ENCODE measurements at places on chromosomes 1 and 21.
A peak's percentile ranks its signal among the peaks of the same experiment; 100 is the strongest.

DNA sequence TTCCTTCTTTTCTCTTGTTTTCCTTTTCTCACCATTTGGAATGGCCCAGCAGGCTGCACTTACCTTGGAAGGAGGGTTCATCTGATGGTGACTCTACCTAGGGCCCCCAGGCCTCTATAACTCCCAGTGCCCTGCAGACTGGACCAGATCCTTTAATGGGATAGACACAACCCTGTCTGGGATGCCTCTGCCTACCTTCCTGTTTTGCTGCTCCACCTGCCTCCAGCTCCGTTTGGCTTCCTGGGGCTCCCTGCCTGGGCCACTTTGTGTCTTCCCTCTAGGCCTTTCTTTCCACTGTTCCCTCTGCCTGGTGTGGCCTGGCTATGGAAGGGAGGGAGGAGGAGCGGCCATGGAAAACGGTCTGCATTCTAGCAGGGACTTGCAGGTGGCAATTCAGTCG is 7.5 kb downstream of the PCSK9 start:
- no peak for DNase-seq

DNA sequence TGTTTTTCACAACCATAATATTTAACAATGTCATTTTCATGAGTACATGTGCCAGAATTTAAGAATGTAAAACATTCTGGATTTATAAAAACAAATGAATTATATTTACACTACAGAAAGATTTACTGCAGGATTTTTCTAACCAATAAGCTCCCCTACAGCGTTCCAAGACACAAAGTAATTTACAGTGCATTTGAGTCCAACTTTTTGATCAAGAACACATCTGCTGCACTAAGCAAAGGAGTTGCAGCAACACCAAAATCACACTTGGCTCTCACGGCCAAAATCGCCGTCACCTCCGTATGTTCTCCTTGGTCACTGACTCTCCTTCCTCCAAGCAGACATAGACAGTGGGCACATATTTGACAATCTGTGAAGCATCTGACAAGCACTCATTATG is 7.7 kb downstream of the VPS26C start:
- no peak for DNase-seq

- DNase-seq, result peak; percentile 68
These were observed 33.7 kb upstream of the FBXO28 start for GRCh38 chr1:224080115-224080774.

DNA sequence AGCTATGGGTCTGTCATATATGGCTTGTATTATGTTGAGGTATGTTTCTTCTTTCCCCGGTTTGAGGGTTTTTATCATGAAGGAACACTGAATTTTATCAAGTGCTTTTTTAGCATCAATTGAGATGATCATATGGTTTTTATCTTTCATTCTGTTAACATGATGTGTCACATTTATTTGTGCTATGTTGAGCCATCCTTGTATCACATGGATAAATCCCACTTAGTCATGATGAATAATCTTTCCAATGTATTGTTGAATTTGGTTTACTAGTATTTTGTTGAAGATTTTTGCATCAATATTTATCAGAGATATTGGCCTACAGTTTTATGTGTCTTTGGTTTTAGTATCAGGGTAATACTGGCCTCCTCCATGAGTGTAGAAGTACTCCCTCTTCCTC is 61.7 kb downstream of the GPR137B start:
- DNase-seq, result peak; percentile 10

DNA sequence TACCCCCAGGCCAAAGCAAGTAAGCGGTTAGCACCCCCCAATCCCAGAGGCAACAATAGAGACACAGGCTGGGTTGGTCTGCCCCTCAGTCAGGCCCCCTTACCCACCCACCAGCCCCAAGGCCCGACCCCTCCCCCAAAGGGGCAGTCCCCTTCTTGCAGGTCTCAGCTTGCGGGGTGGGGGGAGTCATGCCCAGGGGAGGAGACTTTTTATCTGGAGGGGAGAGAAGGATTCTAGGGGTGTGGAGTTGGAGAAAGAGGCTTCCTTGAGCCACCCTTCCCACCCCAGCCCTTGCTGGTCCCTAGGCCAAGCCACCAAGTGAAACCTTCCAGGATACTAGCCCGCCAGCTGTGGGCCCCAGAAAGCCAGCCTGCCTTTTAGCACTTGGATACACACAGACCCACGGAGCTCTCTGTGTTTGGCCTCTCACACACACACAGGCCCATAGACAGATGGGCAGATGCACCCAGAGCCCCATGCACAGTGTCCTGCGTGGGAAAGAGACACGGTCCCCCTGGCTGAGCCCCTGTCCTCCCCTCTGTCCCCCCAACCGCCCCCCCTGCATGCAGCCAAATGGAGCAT is 7.1 kb downstream of the TMEM54 start:
- no peak for DNase-seq

- no peak for DNase-seq
These were observed 5.6 kb downstream of the PDZK1IP1 start for GRCh38 chr1:47184090-47184821.

DNA sequence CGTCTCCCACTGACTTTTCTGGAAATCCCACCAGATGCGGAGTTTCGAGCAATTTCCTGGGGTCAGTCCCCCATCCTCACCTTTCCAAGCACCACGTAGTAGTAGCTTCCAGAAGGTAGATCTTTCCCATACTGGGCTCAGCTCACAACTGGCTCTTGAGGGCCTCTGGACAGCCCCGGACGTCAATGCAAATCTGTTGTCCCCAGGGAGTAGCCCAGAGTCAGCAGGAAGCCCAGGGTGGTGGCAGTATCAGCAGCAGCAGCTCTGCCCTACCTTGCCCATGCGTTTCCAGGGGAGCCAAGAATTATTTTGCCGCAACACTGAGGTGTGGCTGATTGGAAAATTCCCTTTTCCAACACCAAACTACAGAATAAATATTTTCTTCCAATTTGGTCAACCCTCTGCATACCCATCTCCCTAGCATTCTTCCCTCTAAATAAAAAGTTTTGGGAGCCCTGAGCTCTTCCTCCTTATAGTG is 70.3 kb downstream of the CD46 start:
- DNase-seq, result no peak

- DNase-seq, result no peak
These were observed 103.6 kb upstream of the RAB4A start for GRCh38 chr1:229167318-229167717.

GRCh38 chr1:61013189-61013945 is 69.0 kb upstream of the NFIA start:
- no peak for DNase-seq

DNA sequence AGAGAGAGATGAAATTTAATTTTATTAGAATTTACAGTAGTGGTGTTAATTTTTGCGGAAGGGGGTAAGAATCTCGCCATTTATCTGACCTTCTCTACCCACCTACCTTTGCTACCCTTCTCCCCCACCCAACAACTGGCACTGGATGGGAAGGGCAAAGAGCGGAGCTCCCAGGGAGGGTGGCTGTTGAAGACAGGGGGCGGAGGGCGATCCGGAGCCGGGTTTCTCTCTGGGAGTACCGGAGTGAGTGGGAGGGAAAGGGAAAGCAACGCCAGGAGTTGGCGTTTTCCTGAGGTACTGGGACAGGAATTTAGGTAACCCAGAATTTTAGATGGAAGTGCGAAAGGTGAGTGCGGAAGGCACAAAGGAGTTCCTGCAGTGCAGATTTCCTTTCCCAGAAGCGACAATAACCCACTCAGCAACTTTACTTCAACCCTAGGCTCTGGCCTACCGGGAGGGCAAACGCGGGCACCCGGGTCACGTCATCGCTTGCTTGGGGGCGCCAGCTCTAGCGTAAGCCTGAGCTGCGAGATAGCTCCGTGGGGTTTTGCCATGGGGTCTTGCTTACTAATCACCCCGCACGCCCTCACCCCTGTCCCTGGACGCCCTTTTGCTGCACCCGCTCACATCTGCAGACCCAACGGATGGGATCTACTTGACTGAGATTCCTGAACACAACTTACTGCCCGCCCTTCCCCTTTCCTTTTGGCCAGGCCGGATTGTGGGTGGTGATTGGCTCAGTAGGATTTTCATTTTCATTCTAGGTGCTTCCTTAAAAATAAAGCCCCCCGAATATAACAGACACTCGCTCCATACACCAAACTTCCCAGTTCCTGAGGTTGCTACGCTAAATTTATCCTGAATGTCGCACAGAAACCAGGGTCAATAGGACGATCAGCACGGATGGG is 413.0 kb upstream of the ESRRG start:
- no peak for DNase-seq

- no peak for DNase-seq
These were observed 310.0 kb downstream of the LMO4 start for GRCh38 chr1:87638636-87639035.

GRCh38 chr1:22808186-22808675 is 97.6 kb downstream of the EPHB2 start:
- peak; percentile 59 for DNase-seq

GRCh38 chr1:187264995-187265602 is 436.4 kb downstream of the PLA2G4A start:
- DNase-seq, result peak; percentile 46

- DNase-seq, result no peak
These were observed 5.5 kb downstream of the LRRC42 start for GRCh38 chr1:53951697-53952096.

DNA sequence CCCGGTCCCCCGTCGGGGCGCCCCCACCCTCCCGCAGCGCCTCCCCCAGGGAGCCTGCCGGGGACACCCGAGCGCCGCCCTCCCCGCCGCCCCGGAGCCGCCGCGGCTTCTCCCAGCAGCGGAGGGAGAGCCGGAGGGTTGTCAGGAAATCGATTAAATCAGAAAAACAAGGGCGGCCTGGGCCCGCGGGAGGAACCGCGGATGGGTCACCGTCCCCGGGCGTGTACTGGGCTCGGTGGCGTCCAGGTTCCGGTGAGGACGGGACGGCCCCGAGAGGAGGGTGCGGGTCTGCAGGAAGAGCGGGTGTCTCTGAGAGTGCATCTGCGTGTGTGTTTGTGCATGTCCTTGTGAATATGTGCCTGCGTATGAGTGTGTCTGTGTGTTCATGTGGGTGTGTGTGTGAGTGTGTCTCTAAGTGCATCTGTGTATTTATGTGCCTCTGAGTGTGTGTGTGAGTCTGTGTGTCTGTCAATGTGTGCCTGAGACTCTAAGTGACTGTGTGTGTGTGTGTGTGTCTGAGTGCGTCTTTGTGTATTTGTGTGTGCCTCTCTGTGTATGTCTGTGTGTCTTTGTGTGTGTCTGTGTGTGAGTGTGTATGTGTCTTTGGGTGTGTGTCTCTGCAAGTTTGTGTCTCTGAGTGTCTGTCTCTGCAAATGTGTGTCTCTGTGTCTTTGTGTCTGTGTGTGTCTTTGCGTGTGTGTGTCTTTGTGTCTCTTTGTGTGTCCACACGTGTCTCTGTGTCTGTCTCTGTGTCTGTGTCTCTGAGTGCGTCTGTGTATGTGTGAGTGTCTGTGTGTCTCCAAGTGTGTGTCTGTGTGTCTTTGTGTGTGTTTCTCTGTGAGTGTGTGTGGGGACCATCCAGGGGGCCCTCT is 1.1 kb downstream of the SPSB1 start:
- DNase-seq, result peak; percentile 44

DNA sequence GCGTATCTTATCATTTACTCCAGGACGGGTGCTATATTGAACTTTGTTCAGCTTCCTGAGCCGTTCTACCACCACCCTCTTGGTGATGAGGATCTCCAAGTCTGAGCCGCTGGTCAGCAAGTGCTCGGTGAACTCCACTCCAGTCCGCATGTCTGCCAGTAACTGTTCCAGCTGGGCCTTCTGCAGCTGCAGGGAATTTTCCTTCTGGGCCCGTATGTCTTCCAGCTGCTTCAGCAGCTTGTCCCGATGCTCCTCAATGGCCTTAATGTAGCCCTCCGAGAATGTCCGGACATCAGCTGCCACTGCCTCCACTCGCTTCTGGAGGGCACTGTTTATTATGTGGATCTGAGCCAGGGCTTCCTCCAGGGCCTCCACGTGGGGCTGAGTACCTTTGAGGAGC is 3.4 kb downstream of the TRIM45 start:
- no peak for DNase-seq

DNA sequence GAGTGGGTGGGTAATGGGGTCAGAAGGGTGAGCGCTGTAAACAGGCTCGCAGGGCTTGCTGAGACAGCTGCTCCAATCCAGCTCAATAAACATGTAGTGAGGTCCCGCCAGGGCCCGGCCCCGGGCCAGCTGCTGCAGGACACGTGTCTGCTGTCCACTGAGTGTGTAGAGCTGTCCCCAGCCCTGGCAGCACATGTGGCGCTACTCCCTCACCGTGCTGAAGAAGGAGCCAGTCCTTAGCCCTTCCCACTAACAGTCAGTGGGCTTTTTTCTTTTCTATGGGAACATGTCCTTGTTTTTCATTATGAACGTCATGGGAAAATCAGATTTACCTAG is 78.9 kb upstream of the C1orf174 start:
- no peak for DNase-seq

- DNase-seq, result no peak
These were observed 99.9 kb downstream of the WDR4 start for GRCh38 chr21:42779431-42779861.

DNA sequence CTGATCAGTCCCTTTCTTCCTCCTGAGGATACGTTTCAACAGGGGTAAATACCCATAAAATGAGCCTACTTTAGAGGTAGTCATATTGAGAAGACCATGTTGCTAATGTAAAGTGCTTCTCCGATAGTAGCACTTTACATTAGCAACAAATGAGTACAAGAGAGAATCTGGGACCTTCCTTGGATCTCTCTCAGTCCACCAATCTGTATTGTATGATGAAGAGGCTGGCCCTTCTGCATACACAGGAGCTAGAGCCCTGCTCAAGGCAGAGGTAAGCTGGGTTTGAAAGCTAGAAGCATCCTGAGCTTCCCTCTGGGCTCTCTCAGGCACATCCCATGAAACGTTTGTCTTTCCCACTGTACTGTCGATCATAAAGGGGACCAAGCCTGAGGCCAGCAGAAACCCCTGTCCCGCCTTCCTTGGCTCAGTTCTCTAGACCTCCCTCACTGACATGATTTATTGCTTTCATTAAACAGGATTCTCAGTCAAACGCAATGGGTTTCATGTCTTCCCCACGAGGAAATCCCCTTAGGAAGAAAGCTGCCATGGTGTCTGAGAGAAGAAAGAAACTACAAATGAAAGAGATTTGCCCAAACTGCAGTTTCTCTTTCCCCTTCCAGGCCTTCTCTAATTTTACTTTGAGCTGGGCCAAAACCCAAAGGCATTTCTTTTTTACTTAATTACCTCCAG is 62.8 kb upstream of the BCAR3 start:
- DNase-seq, result no peak

- DNase-seq, result no peak
These were observed 75.4 kb downstream of the LRRC53 start for GRCh38 chr1:74437035-74437434.

- DNase-seq, result no peak
These were observed 2.5 kb downstream of the COL6A1 start for GRCh38 chr21:45983981-45984551.

DNA sequence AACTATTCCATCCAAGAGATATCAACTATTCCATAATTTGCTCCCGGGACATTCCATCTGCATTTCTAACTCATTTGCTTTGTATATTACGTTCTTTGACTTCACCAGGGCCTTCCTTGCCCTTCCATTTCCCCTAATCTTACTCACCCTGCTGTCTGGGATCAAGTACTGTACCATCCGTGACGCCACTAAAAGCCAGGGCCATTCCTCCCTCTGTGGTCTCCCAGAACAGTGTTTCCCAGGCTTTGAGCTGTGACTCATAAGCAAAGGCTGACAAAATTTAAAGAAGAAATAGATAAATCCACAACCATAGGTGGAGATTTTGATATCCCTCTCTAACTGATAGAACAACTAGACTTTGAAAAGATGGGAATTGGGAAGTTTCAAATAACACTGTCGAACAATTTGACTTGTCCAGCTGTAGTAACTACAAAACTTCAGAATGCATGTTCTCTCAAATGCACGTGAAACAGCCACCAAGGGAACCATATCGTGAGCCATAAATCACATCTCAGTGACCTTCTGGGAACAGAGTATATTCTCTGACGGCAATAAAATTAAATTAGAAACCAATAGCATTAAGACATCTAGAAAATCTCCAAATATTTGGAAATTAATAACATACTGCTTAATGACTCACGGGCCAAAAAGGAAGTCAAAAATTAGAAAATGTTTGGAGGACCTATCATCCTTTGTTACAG is 501.0 kb downstream of the SETD4 start:
- DNase-seq, result peak; percentile 99
